HL-60 (cell line): ENCODE measurements at places on chromosomes 5 and 9.

- no peak for DNase-seq
Measured at GRCh38 chr9:98495530-98495929, 213.2 kb downstream of the GABBR2 start.

GRCh38 chr5:482506-482905 lies 39.5 kb downstream of the EXOC3 start:
- DNase-seq, result no peak

- no peak for DNase-seq
Measured at GRCh38 chr5:162360373-162360931, 292.9 kb downstream of the GABRG2 start.

GRCh38 chr5:149790276-149790675 lies 60.2 kb downstream of the PPARGC1B start:
- no peak for DNase-seq

- DNase-seq, result no peak
Measured at GRCh38 chr9:108783731-108784495, 71.9 kb downstream of the ACTL7B start.

- DNase-seq, result no peak
Measured at GRCh38 chr9:130256644-130257043, 8.9 kb upstream of the HMCN2 start.

GRCh38 chr5:162067655-162068411 lies at the start of gene GABRG2:
TSS of gene GABRG2 (plus strand) at chr5:162067773. CDS start at chr5:162068000, 227 bp downstream.
- DNase-seq, result no peak

DNA sequence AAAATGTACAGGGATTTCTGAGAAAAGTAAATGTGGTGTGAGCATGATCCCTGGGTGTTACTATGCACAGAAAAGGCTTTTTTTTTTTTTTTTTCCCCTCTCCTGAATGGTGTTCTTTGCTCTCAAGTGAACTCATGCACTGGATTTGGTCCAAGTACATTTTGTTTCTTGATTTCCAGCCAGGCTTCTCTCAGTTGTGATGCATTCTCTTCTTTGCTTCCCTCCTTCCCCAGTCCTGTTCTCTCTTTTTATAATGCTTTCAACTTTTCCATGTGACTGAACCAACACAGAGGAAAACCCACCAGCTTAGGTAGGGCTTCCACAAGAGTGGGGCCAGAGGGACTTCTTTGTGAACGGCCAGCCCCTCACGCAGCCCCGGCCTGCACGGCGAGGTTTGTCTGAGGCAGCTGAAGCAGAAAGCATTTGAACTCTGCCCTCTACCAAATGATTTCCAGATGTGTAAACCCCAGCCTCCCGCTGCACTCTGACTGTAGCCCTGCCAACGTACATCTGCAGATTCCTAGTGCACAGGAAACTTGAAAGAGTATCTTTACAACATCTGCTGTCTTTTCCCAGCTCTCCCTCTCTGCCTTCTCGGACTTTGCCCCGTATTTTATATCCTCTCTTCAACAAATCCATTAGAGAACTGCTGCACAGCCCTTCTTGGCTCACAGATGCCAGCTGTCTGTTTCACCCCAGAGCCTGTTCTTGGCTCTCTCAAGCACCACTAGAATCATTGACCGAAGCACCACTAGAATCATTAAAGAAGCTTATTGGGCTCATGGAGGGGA lies 71.8 kb upstream of the CD180 start:
- DNase-seq, result no peak

DNA sequence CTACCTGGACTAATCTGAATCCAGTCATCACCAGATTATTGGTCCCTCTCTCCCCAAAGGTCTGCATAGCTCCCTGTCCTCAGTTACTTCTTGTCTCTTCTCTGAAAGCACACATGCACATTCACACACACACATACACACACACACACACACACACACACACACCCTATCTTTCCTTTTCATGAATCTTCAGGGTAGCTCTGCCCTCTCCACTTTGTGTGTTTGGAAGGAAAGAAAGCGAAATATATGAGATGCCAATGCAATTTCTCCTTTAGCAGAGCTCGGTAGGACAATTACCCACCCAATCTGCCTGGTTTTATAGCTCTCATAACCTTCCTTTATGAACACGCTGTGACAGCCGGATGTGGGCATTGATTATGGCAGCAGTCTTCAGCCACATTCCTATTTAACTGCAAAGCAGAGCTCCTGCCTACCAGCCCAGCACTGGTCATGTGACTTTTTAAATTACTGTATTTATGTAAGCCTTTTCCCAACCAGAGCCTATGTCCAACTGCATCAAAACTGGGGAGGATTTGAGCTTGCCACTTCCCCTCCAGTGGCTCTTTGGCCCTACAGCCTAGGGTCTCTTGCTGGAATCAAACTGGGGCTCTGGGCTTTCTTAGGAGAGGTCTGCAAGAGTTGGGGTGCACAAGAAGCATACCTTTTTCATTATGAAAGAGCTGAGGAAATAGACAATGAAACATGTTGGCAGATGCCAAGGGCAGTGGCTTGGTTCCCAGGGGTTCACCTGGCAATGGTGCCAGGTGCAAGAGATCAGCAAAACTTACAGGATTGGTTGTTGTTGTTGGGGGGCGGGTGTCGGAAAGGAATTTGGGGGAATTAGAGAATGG lies 20.8 kb upstream of the MATR3 start:
- peak; percentile 41 for DNase-seq

- DNase-seq, result no peak
Measured at GRCh38 chr5:143561219-143561618, 157.7 kb upstream of the NR3C1 start.

GRCh38 chr5:6902597-6902996 lies 189.4 kb downstream of the TENT4A start:
- DNase-seq, result no peak

GRCh38 chr9:135978642-135979546 lies 17.7 kb upstream of the UBAC1 start:
- DNase-seq, result no peak

DNA sequence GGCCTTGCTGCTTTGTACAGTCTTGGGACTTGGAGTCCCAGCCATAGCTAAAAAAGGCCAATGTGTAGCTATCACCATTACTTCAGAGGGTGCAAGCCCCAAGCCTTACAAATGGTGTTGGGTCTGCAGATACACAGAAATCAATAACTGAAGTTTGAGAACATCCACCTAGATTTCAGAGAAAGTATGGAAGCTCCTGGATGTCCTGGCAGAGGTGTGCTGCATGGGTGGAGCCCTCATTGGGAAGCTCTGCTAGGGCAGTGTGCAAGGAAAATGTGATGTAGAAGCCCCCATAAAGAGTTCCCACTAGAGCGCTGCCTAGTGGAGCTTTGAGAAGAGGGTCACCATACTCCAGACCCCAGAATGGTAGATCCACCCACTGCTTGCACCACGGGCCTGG lies 626.7 kb upstream of the COX7C start:
- no peak for DNase-seq

DNA sequence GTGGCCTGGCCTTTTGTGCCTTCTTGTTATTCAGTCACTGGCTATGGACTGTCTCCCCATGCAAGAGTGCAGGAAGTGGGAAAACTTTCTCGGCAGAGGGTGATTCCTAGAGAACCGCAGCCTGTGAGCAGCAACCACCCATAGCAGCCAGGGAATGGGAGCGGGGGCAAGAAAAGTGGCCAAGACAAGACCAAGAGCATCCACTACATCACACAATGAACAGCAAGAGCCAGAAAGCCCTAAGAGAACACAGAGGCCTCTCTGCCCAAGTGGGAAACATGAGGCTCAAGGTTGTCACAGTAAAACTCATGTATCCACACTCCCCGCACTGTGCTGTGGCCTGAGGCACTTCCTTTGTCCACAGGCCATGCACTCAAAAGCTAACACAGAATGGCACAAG lies 129.1 kb upstream of the FSTL4 start:
- no peak for DNase-seq

DNA sequence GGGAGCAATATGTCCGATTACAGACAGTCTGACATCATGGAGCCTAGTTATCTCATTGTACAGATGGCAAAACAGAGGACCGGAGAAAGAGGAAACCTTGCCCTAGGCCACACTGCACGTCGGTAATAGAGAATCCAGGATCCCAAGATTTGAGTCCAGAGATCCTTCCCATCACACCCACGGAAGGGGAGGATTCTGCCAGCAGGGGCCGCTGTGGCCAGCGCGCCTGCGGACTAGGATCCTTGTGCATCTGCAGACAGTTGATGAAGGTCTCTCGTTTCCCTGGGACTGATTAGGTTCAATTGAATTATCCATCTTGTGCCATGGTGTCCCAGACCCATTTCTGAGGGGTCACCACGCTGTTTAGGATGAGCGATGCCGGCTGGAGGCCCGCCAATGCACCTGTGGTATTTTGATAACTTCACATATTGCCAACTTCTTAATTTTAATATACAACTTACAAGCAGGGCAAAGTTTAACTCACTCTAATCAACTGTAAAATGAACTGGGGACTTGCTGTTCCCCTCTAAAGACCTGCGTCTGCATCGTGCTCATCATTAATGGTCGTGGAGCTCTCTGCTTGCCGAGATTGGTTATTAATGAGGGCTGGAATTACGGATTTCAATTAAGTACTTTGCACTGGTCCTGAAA lies 592.7 kb upstream of the BRINP1 start:
- DNase-seq, result no peak

GRCh38 chr9:137429974-137430722 lies 7.0 kb downstream of the NOXA1 start:
- no peak for DNase-seq

- DNase-seq, result no peak
Measured at GRCh38 chr5:170527991-170528390, 24.2 kb downstream of the KCNIP1 start.

- DNase-seq, result no peak
Measured at GRCh38 chr9:134032456-134033222, 7.4 kb downstream of the BRD3OS start.

GRCh38 chr5:173477345-173478040 lies 139.0 kb downstream of the BOD1 start:
- no peak for DNase-seq

- DNase-seq, result no peak
Measured at GRCh38 chr5:56419667-56420066, 186.5 kb upstream of the ANKRD55 start.

DNA sequence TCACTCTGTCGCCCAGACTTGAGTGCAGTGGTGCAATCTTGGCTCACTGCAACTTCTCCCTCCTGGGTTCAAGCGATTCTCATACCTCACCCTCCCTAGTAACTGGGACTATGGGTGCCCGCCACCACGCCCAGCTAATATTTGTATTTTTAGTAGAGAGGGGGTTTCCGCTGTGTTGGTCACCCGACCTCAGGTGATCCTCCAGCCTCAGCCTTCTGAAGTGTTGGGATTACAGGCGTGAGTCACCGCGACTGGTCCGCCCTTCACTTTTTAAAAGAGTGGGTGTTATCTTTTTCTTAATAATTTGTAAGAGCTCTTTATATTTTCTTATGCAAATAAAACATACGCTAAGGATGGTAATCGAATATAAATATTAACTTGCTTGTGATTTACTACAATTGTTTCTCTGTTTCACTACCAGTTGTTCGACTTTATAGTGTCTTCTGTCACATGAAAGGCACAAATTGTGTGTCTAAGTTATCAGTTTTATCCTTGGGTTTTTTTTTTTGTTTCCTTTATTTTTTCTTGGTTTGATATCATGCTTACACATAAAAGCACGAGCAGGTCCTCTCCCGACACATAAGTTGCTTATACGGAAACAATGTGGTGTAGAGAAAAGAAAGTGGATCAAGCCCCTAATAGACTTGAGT lies 1.9 kb upstream of the GPBP1 start:
- no peak for DNase-seq

GRCh38 chr5:141172381-141173204 lies at the start of gene PCDHB7:
TSS of gene PCDHB7 (plus strand) at chr5:141172644. CDS start at chr5:141172836, 192 bp downstream.
- no peak for DNase-seq

GRCh38 chr5:173791878-173792277 lies 96.3 kb upstream of the CPEB4 start:
- DNase-seq, result no peak

- no peak for DNase-seq
Measured at GRCh38 chr5:56681346-56681745, 134.0 kb upstream of the MAP3K1 start.

DNA sequence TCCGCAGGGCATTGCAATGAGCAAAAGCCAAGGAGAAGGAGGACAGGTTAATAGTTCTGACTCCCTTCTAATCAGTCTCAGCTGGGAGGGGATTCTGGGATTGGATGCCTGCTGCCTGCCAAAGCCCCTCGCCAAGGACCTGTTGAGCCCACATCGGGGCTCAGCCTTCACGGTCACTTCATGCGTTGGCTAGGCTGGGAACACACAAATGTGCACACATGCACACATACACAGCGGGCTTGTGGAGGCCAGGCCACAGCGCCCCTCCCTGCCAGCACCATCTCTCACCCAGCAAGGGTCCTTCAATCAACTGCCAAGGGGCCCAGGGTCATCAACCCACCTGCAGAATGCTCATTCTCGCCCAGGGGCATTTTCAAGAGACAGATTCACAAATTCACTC lies 113.9 kb downstream of the C5orf15 start:
- no peak for DNase-seq

GRCh38 chr5:157941616-157942015 lies 82.7 kb upstream of the CLINT1 start:
- DNase-seq, result no peak

GRCh38 chr9:87569008-87569509 lies 71.4 kb downstream of the DAPK1 start:
- no peak for DNase-seq

DNA sequence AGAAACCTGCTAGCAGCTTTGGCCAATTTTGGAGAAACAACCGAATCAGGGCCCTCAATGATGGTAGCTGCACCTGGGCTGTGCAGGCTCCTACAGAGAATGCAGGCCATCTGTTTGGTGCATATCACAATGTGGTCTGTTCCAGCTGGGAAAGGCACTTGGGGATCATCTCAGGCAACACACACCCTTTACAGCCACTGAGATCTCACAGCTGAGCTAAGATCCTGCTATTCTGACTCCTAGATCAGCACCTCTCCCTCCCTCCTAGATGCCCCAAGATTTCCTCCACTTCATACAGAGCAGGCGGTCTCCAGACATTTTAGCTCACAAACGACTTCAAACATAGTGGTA lies 100.7 kb downstream of the SH3TC2 start:
- DNase-seq, result no peak

- DNase-seq, result no peak
Measured at GRCh38 chr5:175621971-175622370, 35.9 kb upstream of the HRH2 start.

DNA sequence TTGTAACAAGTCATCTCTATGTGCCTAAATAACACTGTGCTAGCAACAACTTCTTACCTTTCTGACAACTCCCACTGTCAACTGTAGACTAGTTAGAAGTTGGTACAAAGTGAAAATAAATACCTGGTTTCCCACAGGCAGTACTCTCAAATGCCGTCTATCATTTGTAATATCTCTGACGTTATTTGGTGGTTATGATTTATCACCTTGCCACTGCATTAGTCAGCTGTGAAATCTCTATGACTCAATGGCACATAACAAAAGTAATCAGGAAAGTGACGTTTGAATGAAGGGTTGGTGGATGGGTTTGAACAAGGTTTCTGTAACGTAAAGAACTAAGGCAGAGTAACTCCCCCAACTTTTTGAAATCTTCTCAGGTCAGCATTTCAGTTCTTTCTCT lies 592.3 kb downstream of the MAT2B start:
- no peak for DNase-seq
